Type B pancreatic cell (in vitro differentiated cells): ENCODE measurements at places on chromosomes 11 and 22. TPM values are rescaled to one million over a fixed set of nuclear protein-coding genes. Genes with fewer than 3 reads are reported as not detected.

The OR10D3 gene
- 0.26 TPM in 1 of 2 replicates, not detected in the other for total RNA-seq

The OR8A1 gene
- total RNA-seq: 0.10 TPM in 1 of 2 replicates, not detected in the other

The MFNG gene
- total RNA-seq: 0.76 and 0.82 TPM in 2 replicates

The APOA5 gene
- total RNA-seq: 0.95 TPM in 1 of 2 replicates, not detected in the other

The AMPD3 gene
- 7.0 and 9.0 TPM in 2 replicates for total RNA-seq

The OR52B4 gene
- total RNA-seq: not detected in 2 replicates

The TMEM121B gene
- total RNA-seq: 2.9 TPM in 2 replicates

DNA sequence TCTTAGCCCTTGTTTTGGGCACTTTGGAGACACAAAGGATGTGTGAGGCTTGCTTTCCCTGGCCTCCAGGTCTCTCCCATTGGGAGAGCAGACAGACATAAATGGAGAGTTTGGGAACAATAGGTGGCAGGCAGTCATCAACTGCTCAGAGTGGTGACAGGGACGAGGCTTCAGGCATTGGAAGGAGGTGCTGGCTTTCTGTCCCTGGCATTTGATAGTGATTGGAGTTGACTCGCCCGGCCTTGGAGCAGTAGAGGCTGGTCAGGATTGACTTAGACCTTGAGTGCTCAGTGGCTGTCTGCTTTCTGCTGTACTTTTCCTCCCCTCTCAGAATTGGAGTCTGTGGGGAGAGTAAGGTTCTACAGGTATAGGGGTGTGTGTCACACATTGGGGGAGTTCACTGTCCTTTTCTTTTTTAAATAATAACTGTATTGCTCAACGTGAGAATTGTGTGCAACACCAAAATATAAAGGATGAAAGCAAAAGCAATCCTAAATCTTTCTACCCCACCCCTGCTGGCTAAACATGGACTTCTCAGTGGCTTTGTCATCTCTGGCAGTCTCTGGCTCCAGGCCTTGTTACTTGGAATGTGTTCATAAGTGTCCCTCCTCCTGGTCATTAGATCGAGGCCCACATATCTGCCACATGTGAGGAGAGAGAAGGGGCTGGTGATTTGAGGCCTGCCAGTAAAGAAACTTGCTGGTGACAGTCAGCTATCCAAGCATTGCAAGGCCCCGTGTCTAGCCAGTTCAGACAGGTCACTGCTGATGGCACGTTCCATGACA, 21.1 kb downstream of the SHISA8 start:
- DNase-seq: no peak

- no peak for DNase-seq
Measured at GRCh38 chr11:35166369-35167360, 27.7 kb downstream of the CD44 start.

GRCh38 chr11:80625563-80625962, 1184.7 kb upstream of the TENM4 start:
- no peak for DNase-seq

DNA sequence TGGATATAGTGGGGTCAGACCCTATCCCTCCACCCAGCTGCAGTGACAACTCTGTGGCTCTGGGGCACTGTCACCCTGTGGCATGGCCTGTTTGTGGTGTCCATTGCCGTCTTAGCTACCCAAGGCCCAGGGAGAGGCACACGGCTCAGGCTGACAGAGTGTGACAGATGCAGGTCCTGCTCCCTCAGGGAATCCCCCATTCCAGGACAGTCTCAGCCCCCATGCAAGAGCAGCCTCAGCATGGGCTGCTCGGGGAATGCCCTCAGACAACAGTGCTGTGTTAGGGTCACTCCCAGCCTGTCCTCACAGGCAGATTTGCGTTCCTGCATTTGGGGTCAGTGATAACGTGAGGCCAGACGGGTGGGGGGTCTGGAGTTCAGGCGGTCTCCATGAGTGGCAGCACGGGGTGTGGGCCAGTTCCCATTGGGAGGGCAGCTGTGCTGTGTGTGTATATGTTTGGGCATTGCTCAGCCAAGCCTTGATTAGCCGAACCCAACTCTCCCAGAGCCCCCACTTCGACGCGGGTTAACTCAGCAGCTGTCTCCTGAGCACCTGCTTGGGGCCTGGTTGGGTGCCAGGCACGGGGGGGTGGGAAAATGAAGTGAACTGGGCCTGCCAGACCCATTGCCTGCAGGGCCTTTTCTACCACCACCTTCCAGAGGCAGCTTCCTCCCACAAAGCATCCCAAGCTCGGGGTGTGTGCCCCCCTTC, 5.3 kb upstream of the KCNQ1OT1 start:
- DNase-seq: no peak

- no peak for DNase-seq
Measured at GRCh38 chr11:110991661-110992355, 253.7 kb upstream of the POU2AF2 start.

- no peak for DNase-seq
Measured at GRCh38 chr11:5196731-5197130, 3.8 kb downstream of the OR51V1 start.

- DNase-seq: no peak
Measured at GRCh38 chr22:37568448-37569008, 8.2 kb downstream of the CDC42EP1 start.

- DNase-seq: no peak
Measured at GRCh38 chr11:932435-932834, 6.8 kb downstream of the AP2A2 start.

DNA sequence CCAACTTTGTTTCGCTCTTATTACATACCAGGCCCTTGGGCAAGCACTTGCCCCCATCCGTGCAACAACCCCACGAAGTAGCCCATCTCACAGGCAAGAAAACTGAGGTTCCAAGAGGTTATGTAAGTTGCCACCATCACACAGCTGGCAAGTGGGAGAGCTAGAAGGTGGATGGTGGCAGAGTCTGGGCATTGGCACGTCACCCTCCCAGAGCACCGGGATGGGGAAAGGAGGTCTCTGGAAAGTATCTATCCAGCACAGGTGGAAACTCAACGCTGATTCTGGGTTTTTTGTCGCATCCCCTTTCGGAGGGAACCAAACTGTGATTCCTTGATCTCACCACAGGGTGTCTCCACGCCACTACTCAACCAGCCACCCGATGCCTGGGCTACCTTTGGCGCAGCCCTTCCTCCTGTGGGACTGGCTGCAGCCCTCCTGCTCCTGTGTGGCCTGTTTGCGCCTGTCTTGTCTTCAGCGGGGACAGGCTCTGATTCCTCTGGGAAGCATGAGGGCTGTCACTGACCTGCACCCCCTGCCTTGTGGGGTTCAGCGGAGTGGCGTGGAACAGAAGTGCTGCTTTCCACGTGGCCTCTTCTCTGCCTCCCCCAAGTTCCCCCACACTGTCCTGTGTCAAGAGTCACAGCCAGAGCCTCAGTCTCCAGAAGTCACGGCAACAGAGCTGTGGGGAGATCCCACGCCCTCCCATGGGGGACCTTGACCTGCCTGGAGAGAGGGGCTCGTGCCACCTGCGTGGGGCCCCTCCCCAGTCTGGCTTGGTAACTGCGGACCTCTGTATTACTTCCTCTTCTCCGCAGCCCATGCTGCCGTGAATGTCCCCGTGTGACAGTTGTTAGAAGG, 34.4 kb upstream of the TRIM29 start:
- DNase-seq: peak; percentile 81

DNA sequence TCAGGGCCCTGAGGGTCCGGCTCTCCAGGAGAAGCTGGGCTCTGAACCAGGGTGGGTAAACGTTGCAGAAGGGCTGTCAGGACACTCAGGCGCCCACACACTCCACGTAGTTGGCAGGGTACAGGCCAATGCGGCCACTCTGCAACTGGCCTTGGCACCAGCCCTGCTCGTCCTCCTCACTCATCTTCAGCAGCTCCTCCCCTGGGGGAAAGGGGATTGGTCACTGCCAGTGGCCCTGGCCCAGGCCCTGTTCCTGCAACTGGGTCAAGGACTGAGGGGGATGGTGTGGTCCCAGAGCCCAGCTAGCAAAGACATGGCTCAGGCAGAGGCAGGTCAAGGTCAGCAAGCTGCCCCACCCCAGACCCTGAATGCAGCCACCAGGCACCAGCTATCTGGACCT, 1.2 kb upstream of the ARFGAP2 start:
- DNase-seq: no peak

GRCh38 chr11:64157631-64158394, 8.1 kb downstream of the MACROD1 start:
- no peak for DNase-seq

GRCh38 chr11:105407101-105407500, 202.8 kb upstream of the GRIA4 start:
- no peak for DNase-seq

DNA sequence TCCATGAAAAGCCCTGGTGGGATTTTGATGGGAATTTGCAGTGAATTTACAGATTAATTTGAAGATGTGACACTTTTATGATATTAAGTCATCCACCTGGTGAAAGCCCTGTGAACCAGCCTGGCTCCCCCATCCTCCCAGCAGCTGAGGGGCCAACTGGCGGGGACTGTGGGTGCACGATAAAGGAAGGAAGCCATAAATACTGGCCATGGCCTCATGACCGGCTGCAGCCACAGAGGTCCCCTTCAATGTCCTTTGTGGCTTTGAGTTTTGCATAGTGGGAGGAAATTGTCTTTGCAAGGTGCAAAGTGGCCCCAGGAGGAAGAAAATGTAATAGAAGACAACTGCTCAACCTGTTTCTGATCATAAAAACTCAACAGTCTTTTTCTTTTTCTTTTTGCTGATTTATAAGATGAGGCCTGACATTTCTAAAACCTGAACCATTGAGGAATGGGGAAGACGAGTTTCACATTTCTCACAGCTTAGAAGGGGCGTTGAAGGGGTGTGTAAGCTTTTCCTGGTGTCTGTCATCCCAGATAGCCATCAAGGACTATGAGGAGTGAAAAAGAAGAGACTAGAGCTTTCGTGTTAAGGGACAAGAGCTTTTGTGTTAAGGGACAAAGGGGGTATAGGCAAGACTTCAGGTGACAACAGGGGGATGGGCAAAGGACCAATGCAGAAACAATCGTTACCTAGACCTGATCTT, 6.3 kb upstream of the NDUFV1 start:
- DNase-seq: no peak

DNA sequence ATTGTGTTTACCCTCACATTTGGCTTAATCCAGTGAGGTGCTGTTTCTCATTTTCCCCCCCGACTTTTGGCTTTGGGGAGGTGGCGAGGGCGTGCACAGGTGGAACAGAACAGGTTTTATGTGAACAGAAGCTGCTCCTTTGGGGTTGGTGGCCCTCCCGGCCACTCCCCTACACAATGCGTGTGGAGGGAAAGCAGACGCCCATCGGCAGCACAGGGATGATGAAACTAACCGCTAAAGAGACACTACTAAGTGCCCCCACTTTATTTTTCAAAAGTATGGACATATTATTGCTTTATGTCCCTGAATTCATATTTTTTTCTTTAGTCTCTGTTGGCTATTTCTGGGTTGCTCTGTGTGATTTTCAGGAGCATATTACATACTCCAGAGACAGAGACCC, 160.9 kb downstream of the ENTHD1 start:
- no peak for DNase-seq

- DNase-seq: peak; percentile 79
Measured at GRCh38 chr22:30426388-30427353, 1.1 kb downstream of the MTFP1 start.

- no peak for DNase-seq
Measured at GRCh38 chr11:34614344-34615104, 6.4 kb upstream of the EHF start.
